Occipital lobe (tissue), 3 donors: ENCODE measurements at places on chromosomes 1 and 21. TPM values are rescaled to one million over a fixed set of nuclear protein-coding genes. Genes with fewer than 3 reads are reported as not detected.
A peak's percentile ranks its signal among the peaks of the same experiment; 100 is the strongest.

DNA sequence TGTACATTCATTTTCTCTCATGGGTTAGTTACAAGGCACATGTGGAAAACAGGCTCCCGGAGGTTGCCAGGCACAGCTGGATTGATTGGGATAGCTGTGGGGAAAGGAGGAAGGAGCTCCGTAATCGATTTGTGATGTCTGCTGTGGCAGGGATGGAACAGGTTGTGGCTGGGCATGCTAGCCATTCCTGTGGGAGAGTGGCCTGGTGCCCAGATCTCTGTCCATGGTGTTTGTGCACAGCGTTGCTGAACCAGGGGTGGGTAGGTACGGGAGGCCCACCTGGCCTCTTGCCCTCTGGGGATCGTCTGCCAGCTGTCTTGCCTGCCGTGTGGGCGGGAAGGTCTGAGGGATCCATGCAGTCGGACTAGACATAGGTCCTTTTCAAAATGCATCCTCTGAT lies 302.8 kb upstream of the VAMP3 start:
- DNase-seq = no peak

DNA sequence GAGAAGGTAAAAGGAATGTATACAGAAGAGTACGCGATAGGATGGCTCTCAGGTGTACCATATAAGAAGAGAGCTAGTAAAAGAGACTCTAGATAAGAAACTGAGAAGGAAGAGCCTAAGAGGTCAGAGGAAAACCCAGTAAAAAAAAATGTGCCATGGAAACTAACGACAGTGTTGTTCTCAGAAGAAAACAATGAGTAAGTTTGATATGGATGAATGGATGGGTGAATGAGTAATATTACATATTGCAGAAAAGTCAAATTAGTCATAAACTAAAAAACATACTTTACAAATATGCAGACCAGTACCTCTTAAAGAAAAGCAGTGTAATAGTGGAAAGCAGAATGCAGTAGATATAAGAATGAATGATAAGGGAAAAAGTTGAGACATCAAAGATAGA lies 316.2 kb downstream of the HMCN1 start:
- no peak for DNase-seq

DNA sequence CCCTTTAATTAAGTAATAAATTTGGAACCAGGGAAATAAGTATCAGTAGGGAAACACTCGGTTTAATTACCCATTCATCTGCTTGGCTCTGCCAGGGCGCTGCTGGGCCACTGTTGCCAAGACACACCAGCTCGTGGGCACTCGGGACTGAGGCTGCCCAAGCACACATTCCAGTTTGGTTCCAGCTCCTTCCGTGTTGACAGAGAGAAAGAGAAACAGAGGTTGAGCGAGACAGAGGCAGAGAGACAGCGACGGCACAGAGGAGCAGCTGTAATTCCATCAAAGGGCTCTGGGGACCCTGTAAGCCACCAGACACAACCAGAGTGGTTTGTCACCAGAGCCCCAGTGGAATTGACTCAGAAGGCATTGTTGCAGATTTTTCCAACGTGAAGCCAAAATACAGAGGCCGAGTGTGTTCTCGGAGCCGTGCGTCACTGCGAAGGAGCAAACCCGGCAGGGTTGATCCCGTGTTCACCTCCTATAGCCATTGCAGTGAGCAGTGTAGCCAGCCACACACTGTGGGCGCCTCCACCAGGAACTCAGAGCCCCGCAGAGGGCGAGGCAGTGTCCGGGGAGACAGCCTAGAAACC lies 33.5 kb downstream of the SYF2 start:
- DNase-seq = peak; percentile 41

DNA sequence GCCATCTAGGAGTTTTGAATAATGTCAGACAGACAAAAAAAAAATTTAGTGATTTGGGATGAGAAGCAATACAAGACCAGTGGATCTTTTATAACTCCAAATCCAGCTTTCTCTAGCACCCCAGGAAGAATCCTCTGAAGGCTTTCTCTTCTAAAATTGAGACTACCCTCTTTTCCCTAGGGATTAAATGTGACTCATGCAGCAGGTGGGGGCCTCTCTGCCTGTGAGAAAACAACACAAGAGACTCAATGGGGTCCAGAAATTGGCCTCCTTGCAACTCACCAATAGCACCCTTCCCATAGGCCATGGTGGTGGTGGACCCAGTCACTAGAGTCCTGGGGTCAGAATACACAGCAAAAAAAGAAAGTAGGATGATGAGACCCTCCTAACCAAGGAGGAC lies 120.3 kb upstream of the ATP1A1 start:
- no peak for DNase-seq

The HLCS gene
- total RNA-seq = 28.1 TPM

The DIO1 gene
- not detected for total RNA-seq

- no peak for DNase-seq
These were observed 54.5 kb upstream of the GADD45A start for GRCh38 chr1:67630438-67631045.
